ENCODE measurements at places on chromosomes 3 and 15. TPM values are rescaled to one million over a fixed set of nuclear protein-coding genes. Genes with fewer than 3 reads are reported as not detected.
A peak's percentile ranks its signal among the peaks of the same experiment; 100 is the strongest.

The ZNF385D gene
- not detected for total RNA-seq

The EFCAB12 gene
- 0.42 TPM for total RNA-seq

The BTLA gene
- not detected for total RNA-seq

The IMPG2 gene
- total RNA-seq = 0.50 TPM

The SAMMSON gene
- not detected for total RNA-seq

The RHOV gene
- 4.9 TPM for total RNA-seq

The ST8SIA2 gene
- total RNA-seq = not detected

The LRRC2 gene
- not detected for total RNA-seq

DNA sequence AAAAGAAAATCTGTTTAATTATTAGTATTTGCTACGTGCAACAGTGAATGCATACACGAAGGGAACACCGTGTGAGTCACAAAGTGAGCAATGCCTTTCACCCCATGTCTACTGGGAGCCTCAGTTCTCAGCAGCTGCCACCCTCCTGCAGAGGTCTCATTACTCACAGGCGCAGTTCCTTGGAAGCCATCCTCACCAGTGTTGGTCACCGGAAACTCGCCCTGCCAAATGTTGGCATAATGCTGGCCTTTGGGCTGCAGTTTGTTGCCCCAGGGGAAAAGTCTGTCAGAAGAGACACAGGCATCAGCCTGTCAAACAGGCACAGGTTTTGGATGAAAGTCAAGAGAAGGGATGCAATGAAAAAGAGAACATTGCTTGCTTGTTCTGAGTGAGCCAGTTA is 50.1 kb downstream of the SUMF1 start:
- H3K27me3 ChIP-seq = no peaks in the 10 kb centered on the region
- no peak for DNase-seq
- H3K4me3 ChIP-seq = no peak overlapping the region
- H3K4me1 ChIP-seq = no peaks in the 10 kb centered on the region
- no peaks in the 10 kb centered on the region for H3K36me3 ChIP-seq

DNA sequence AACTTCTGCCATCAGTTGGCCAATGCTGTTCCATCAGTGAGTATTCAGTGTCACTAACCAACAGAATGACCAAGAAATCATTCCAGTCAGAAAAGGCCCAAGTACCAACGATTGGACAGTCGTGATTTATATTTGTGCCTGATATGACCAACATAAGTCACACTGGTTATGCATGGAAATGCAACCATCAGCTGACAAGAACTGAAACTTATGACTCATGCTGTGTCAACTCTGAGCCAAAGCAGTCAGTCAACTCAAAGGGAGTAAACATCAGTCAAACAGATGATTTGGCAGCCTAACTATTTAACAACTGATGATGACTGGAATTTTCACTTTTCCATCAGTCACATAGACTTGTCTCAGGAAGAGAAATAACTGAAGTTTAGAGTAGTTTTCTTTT is 142.4 kb downstream of the ANXA2 start:
- H3K4me1 ChIP-seq = peaks cover 28% of the 10 kb centered on the region
- peaks cover 17% of the 10 kb centered on the region for H3K27me3 ChIP-seq
- DNase-seq = peak; percentile 55
- no peak overlapping the region for H3K4me3 ChIP-seq
- no peaks in the 10 kb centered on the region for H3K36me3 ChIP-seq

- no peaks in the 10 kb centered on the region for H3K27me3 ChIP-seq
- no peak overlapping the region for H3K4me3 ChIP-seq
- H3K36me3 ChIP-seq = no peaks in the 10 kb centered on the region
- no peak overlapping the region for H3K27ac ChIP-seq
- peak; percentile 46 for DNase-seq
Measured at GRCh38 chr3:69671082-69671952, 67.9 kb upstream of the MITF start.

- H3K36me3 ChIP-seq = peaks cover 4% of the 10 kb centered on the region
- DNase-seq = no peak
- no peak overlapping the region for H3K27ac ChIP-seq
- no peak overlapping the region for H3K4me3 ChIP-seq
- peaks cover 30% of the 10 kb centered on the region for H3K4me1 ChIP-seq
- H3K27me3 ChIP-seq = peaks cover 75% of the 10 kb centered on the region
Measured at GRCh38 chr15:69094124-69094921, 66.1 kb upstream of the GLCE start.

DNA sequence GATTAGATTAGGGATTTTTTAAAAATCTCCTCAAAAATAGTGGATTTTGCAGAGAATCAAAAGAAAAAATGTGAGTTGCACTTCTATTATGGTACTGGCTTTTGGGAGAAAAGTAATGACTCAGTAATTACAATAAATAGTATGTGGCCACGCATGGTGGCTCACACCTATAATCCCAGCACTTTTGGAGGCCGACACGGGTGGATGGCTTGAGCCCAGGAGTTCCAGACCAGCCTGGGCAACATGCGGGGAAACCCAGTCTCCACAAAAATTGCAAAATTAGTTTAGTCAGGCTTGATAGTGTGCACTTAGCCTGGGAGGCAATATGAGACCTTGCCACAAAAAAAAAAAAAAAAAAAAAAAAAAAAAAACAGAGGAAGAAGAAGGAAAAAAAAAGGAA is 1098.2 kb downstream of the ZPLD1 start:
- H3K27ac ChIP-seq = no peak overlapping the region
- no peaks in the 10 kb centered on the region for H3K4me1 ChIP-seq
- no peaks in the 10 kb centered on the region for H3K27me3 ChIP-seq
- no peak for DNase-seq
- no peak overlapping the region for H3K4me3 ChIP-seq

GRCh38 chr3:51874889-51875288 is 512 bp downstream of the IQCF5 start:
- H3K4me1 ChIP-seq = peaks cover 12% of the 10 kb centered on the region
- H3K36me3 ChIP-seq = no peaks in the 10 kb centered on the region
- H3K27me3 ChIP-seq = no peaks in the 10 kb centered on the region
- peak; percentile 25 for DNase-seq

DNA sequence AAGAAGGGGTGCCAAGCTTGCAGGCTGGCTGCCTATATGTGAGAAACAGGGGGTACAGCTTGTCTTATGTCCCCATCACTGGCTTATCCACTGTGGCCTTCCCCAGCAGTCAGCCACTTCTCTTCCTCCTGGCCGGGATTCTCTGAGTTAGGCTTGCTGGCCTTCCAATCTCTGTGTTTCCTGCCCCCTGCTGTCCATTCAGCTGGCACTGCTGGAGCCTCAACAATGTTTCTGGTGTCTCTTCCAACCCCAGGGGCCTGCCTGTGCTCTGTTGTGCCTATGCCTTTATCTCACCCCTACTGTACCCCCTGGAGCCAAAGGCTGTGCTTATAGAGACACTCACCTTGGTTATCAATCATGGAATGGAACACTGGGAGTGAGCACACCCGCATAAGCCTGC is 36.5 kb downstream of the ANAPC13 start:
- H3K36me3 ChIP-seq = no peaks in the 10 kb centered on the region
- H3K4me3 ChIP-seq = no peak overlapping the region
- DNase-seq = peak; percentile 76
- H3K4me1 ChIP-seq = no peaks in the 10 kb centered on the region
- no peaks in the 10 kb centered on the region for H3K27me3 ChIP-seq
- H3K27ac ChIP-seq = no peak overlapping the region

DNA sequence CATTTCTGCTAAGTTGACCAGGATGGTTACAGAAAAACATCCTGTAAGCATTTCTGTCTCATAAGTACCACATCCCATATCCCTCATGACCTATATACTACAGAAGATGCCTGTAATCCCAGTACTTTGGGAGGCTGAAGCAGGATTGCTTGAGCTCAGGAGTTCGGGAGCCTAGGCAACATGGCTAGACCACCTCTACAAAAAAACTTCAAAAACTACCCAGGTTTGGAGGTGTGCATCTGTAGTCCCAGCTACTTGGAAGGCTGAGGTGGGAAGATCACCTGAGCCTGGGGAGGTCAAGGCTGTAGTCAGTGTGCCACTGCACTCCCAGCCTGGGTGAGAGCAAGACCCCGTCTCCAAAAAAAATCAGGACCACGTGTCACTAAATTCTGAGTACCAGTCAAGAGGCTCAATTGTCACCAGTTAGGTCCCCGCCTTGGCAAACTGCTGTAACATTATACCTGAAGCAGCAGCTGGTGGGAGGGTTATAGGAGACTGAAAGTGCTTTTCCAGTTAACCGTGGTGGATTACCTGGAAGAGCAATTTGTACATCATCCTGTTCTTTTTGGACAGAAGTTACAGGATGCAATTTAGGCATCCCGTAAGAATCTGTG is 6.2 kb downstream of the RPL32 start:
- H3K27me3 ChIP-seq = no peaks in the 10 kb centered on the region
- DNase-seq = no peak
- no peak overlapping the region for H3K4me3 ChIP-seq
- no peak overlapping the region for H3K27ac ChIP-seq

DNA sequence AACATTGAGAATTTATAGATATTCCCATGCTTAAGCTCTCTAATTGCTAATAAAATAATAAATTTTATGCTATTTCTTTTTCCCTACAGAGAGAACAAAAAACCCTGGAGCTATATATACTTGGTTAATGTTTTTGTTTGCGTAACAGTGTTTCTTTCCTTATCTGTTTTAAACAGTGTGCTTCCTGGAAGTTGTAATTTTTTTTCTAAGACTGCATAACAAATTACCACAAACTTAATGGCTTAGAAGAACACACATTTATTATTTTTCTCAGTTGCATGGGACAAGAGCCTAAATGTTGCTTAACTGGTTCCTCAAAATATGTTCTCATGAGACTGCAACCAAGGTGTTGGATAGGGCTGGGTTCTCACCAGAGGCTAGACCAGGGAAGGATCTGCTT is 49.7 kb upstream of the DPH6 start:
- DNase-seq = no peak
- H3K27me3 ChIP-seq = no peaks in the 10 kb centered on the region
- no peaks in the 10 kb centered on the region for H3K36me3 ChIP-seq
- no peak overlapping the region for H3K27ac ChIP-seq

DNA sequence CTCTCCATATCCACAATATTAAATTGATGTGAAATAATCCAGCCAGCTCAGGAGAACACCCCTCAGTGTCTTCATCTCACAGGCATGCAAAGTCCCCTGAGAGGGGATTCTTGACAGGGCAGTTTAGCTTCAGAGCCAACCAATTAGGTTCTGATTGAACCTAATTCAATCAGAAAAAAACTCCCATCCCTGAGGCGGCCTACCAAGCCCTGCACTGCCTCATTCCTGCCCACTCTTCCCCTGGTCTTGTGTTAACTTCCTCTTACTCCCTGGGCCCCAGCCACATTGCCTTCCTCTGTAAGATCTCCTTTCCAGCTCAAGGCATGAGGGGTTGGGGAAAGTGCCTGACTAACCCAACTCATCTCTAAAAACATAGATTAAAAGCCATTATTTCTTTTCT is 46.1 kb downstream of the FRMD4B start:
- H3K36me3 ChIP-seq = no peaks in the 10 kb centered on the region
- no peak for DNase-seq
- H3K27me3 ChIP-seq = no peaks in the 10 kb centered on the region
- no peaks in the 10 kb centered on the region for H3K4me1 ChIP-seq
- no peak overlapping the region for H3K27ac ChIP-seq
- no peak overlapping the region for H3K4me3 ChIP-seq

GRCh38 chr3:9875448-9875847 is 4.6 kb downstream of the CIDEC start:
- H3K27me3 ChIP-seq = no peaks in the 10 kb centered on the region
- peaks cover 23% of the 10 kb centered on the region for H3K4me1 ChIP-seq
- no peak overlapping the region for H3K27ac ChIP-seq
- no peak for DNase-seq
- H3K36me3 ChIP-seq = peaks cover 4% of the 10 kb centered on the region

GRCh38 chr3:153927107-153927506 is 194.1 kb upstream of the ARHGEF26 start:
- H3K27ac ChIP-seq = no peak overlapping the region
- DNase-seq = no peak
- H3K4me3 ChIP-seq = no peak overlapping the region

GRCh38 chr3:46701181-46701939 is at the start of gene TMIE:
Gene TMIE, plus strand, starts transcription at chr3:46701392. Its CDS starts 96 bp downstream, at chr3:46701488.
- no peak for DNase-seq
- H3K36me3 ChIP-seq = peaks cover 4% of the 10 kb centered on the region
- no peak within 1 kb of the TSS for H3K27ac ChIP-seq
- no peak within 1 kb of the TSS for H3K4me3 ChIP-seq
- H3K27me3 ChIP-seq = peaks cover 15% of the 10 kb centered on the region

GRCh38 chr3:197793247-197793646 is 2.2 kb downstream of the LRCH3 start:
- H3K36me3 ChIP-seq = peaks cover 22% of the 10 kb centered on the region
- H3K4me3 ChIP-seq = no peak overlapping the region
- no peak for DNase-seq
- H3K27me3 ChIP-seq = no peaks in the 10 kb centered on the region
- no peak overlapping the region for H3K27ac ChIP-seq

DNA sequence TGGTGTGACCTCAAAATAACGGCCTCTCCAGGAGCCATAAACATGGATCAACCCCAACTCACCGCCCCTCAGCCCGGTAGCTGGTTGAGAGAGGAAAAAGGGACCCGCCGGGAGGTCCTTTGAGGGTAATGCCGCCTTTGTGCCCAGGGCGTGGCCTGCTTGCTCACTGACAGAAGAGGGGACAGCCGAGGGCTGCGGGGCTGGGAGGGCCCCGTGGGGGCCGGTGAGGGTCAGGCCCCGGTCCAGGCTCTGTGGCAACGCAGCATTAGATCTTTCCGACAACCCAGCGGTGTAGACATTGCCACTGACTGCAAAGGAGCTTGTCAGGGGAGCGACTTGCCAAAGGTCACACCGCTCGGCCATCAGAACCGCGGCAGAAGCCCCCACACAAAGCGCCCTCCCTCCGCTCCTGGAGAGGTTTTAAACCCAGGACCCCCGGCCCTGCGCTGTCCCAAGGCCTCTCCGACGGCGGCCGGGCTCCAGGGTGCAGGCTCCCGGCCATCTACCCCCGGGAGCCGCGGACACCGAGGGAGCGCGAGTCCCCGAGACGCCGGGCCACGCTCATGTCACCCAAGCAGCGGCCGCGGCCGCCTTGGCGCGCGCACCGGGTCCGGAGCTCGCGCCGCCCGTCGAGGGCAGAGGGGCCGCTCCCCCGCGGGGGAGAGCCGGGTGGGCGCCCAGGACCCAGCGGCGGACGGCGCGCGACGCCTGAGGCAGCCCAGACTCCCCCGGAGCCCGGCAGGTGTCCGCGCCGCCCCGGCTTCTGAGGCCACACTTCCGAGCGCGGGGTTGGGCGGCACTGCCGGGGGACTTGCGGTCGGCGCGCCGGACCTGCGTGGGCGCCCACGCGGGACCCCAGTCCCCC is 975 bp downstream of the PCSK6 start:
- H3K27ac ChIP-seq = no peak overlapping the region
- DNase-seq = no peak
- H3K27me3 ChIP-seq = peaks cover 54% of the 10 kb centered on the region
- peak overlapping the region; percentile 28 for H3K4me3 ChIP-seq
- no peaks in the 10 kb centered on the region for H3K36me3 ChIP-seq

- no peaks in the 10 kb centered on the region for H3K27me3 ChIP-seq
- H3K27ac ChIP-seq = peak overlapping the region; percentile 86
- peaks cover 5% of the 10 kb centered on the region for H3K36me3 ChIP-seq
Measured at GRCh38 chr15:31405200-31405920, 78.7 kb downstream of the KLF13 start.
